ENCODE measurements at places on chromosomes 7 and 10. TPM values are rescaled to one million over a fixed set of nuclear protein-coding genes. Genes with fewer than 3 reads are reported as not detected.

Gene HTR5A
- not detected for total RNA-seq

GRCh38 chr10:86664341-86665217, 3.7 kb upstream of the LDB3 start:
- DNase-seq, result peak; percentile 90

GRCh38 chr10:84407388-84408049, 79.1 kb downstream of the CCSER2 start:
- DNase-seq, result peak; percentile 29

DNA sequence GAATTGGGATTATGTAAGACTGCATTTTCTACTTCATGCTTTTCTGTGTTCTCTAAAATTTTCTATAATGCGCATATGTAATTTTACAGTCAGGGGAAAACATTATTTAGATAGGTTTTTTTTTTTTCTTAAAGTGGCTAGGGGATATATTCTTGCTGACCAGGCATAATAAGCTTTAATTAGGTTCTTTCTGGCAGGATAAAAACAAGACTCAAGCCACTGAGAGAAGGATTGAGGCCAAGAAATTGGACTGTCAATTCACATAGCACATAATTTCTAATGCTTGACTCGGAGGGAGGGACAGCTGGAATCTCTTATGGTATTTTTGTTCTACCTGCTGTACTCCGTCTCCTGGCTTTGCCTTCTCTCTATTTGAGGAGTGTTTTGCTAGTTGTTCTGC, 119.8 kb upstream of the NPVF start:
- no peak for DNase-seq

Gene C10orf71
- 23.3 TPM for total RNA-seq

GRCh38 chr7:40000734-40001315, 50.8 kb downstream of the CDK13 start:
- DNase-seq, result no peak

Gene DNAJC1
- 29.4 TPM for total RNA-seq

Gene DRGX
- not detected for total RNA-seq

Gene PODXL
- total RNA-seq, result 43.7 TPM

DNA sequence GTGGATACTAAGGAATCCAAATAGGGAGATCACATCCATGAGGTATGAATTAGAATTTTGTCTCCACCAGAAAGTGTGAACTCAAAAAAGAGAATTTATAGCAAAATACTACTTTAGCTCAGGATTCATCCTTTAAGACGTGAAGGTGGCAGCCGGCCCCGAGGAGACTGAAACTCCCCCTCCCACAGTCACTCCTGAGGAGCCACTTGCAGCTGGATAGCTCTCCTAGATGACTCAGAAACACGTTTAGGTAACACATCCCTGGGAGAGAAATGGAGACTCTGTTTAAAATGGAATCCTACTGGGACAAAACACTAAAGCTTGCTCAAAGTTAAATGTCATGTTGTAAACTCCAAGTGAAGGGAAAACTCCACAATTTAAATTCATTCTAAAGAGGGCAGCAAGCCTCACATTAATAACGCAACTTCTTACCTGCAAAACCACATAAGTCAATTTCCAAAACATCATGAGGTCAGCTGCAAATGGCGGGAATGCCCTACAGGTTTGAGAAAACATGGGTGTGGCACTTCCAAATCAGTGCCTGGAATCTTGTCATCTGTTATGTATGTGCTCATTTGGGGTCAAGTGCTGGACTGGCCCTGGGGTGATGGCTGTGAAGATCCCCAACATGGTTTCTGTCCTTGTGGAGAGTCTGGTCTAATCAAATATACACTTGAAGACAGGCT, 46.2 kb downstream of the ICA1 start:
- DNase-seq, result no peak

Data from tongue (tissue), 3 donors.